ENCODE measurements at places on chromosomes 16 and 17.

DNA sequence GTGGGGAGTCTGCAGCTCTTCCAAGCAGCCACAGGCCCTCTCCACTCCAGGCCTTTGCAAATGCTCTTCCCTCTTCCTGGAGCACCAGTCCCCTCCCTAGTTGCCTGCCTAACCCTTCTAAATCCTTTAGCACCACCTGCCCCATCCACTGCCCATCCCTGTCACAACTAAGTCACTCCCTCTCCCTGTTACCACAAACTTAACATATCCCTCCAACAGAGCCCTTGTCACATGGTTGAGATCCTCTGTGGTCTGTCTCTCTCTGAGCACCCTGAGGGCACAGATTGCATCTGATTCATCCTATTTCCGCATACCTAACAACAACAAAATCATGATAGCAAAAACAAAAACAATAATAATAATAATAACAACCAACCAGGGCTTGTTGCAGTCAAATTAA lies 11.0 kb upstream of the BEAN1 start:
- no peak for DNase-seq

GRCh38 chr16:27189335-27189972 lies 13.9 kb upstream of the KDM8 start:
- DNase-seq, result no peak

DNA sequence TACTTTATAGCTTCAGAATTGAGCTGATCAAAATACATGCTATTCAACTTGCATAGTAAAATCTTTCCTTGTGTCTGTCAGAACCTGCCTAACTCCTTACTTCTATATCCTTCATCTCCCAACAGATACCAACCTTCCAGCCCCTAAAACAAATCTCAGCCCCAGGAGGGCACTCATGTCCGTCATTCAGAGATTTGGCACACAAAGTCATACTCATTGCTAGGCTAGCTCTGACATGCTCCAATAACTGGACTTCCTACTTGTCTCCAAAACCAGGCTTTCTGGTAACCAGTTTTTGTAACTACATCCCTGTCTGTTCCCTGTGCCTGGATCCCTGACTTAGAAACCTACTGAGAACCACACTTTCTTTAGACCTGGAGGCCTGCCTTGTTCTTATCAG lies 37.5 kb upstream of the DHX40 start:
- no peak for DNase-seq

GRCh38 chr16:25031132-25031440 lies 15.9 kb upstream of the ARHGAP17 start:
- DNase-seq, result no peak
